HEK293T (cell line): ENCODE measurements at places on chromosomes 2 and 18.

GRCh38 chr18:47160256-47160655, 10.0 kb upstream of the HDHD2 start:
- no peak for DNase-seq

- no peak for DNase-seq
Measured at GRCh38 chr2:109322111-109322510, 193.1 kb downstream of the SH3RF3 start.

DNA sequence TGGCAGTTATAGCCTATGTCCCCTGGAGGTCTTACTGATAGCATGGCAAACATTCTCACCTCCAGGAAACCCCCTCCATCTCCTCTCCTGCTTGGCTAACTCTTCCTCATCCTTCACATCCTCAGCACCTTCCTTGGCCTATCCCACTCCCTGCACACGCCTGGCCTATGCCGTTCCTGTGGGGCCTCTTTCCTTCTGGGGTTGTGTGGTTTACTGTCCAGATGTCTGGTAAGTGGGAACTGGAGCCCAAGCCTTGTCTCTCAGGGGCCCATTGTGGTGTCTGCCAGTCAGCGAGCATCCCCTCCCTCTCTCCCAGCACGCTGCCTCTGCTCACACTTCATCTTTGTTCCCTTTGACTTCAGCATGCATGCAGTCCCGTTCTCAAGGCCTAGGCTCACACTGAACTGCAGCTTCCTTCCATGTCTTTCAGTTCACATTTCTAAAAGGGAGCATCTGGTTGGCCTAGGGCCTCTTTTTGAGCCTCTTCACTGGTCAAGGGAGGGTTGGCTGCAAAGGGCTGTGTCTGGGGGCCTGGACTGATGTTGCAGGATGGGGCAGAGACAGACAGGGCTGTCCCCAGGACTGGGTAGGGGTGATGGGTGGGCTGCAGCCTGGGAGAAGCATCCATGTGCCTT, 13.1 kb downstream of the SPR start:
- no peak for DNase-seq

DNA sequence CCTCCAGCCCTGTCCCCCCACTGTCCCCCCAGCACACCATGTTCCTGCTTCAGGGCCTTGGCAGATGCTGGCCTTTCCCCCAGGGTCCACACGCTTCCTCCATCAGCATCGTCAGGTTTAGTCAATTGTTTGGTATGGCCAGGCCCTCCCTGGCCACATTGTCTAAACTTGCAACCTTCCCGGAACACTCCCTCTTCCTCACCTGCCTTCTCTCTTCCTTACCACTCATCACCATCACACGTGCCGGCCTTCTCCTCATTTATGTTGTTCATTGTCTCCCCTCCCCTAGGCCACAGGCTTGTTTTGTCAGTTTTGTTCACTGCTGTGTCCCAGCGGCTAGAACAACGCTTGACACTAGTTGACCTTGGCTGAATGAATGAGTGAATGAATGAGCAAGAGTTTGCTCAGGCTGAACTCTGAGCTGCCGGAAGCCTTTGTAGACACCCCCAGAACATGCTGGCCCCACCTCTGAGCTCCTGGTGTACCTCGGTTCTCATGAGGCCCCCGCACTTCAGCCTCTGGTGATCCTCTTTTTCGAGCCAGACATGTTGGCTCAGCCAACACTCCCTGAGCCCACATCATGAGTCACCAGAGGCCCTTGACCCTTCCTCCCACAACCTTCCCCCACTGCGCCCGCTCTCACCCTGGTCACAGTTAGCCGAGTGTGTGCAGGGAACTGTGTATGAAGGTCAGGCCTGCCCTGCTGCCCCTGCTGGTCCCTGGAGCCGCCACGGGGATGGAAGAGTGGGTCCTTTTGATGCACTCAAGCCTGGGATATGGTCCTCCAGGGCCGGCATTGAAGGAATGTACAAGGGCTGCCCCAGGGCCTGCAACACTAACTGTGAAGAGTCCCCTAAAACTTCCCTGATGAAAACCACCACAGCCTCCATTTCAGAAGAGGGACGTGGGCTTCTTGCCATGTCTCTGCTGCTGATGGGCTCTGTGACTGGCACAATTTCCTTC, 57.5 kb downstream of the HS1BP3 start:
- DNase-seq: no peak

DNA sequence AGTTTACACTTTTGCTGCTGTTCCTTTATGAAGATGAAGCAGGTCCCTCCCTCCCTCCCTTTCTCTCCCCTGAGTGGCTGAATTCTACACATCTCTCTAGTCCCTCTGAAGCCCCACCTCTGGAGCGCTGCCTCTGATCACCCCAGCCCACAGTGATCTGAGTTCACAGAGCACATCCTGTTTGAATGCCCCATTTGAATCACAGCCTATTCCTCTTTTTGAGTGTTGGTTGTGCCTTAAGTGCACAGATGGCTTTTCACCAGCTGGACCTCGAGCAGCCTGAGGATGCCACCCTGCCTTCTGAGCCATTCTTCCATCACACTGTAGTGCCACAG, 87.1 kb downstream of the ITGB1BP1 start:
- DNase-seq: peak; percentile 20

- no peak for DNase-seq
Measured at GRCh38 chr2:15539999-15540398, 21.1 kb downstream of the NBAS start.

DNA sequence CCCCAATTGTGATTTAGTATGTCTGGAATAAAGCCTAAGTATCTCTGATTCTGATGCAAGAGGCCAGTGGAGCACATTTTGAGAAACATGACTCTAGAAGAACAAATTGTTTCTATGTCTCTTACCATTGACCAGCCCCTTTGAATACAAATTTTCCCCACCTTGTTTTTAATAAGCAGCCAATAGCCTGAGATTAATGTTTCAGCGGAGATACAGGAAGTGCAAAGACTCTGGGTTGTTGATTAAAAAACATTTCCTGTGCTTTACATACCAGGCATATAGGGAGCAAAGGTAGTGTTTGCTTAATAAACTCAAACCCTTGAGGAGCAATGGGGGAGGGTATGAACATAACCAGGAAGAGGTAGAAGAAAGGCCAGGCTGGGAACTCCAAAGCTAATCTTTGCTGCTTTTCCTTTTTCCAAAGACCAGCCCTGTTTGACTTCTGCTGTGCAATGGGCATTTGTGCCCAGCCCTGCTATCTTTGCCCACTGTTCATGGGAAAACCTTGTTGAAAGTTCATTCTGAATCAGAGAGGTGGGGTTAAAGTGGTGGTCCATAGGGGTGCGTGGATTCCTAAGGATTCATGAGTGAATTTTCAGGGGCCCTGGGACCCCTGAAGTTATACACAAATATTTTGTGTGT, 29.3 kb downstream of the UPP2 start:
- DNase-seq: no peak

DNA sequence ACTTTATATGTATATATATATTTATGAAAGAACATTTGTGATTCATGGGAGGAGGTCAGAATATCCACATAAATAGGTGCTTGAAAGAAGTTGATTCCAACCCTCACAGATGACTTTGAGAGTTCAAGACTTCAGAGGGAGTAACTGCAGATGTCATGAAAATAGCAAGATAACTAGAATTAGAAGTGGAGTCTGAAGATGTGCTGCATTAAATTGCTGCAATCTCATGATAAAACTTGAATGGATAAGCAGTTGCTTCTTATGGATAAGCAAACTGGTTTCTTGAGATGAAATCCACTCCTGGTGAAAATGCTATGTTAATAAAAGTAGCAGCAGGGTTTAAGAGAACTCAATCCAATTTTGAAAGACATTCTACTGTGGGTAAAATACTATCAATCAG, 40.2 kb downstream of the G6PC2 start:
- DNase-seq: no peak

DNA sequence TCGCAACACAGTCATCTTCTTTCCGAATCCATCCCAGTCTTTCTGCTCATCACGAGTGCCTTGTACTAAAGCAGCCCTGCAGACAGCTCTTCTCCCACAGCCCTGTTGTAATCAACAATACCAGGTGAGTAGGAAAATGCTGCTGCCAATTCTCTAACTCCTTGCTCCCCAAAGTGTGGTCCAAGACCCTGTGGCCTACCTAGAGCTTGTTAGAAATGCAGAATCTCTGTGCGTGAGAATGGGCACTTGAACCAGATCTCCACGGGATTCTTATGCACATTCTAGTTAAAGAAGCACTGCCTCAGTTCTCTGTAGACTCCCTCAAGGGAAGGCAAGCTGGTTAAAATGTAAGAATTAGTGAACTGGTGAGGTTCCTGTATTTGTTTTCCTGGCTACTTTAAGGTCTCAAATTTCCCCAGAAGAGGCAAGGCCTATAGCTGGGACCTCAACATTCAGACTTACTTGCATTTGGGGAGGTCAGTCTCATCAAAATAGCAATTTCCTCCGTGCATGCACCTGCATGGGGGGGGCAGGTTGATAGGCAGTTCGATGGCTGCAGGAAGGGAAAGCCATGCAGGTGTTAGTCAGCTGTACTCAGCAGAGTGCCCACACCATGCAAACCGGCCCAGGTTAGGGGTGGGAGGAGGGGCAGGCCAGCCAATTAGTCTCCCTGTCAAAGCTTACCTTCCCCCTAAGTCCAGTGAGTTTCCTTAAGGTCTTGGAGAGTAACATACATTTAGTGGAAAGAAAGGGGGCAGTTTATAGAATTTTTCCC, 70.8 kb downstream of the DHRS9 start:
- no peak for DNase-seq

DNA sequence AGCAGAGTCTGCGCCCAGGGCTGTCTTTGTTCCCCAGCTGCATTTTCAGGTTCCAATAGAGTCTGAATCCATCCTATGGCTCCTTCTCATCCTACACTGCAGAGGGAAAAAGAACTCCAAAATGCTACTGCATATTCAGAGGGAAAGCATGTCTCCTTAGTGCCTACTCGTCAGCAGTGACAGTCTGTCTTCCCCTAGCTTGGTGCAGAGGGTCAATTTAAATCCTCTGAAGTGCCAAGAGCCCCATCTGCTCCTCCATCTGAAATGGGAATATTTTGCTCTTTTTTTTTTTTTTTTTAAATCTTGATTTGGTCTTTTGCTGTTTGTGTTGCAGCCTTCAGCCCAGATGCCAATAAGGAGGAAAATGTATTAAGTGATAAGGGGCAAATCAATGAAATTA, 199.3 kb downstream of the RNF144A start:
- DNase-seq: no peak

GRCh38 chr2:170324640-170325046, 146.7 kb downstream of the MYO3B start:
- DNase-seq: peak; percentile 65

- DNase-seq: peak; percentile 9
Measured at GRCh38 chr2:224284134-224284946, 117.6 kb downstream of the FAM124B start.

GRCh38 chr2:63057249-63058143, 6.9 kb downstream of the OTX1 start:
- no peak for DNase-seq
